ENCODE measurements at places on chromosomes 5 and 9.
A peak's percentile ranks its signal among the peaks of the same experiment; 100 is the strongest.

GRCh38 chr5:13403351-13403750 lies 541.1 kb downstream of the DNAH5 start:
- DNase-seq = no peak

- no peak for DNase-seq
Observed at GRCh38 chr5:169531631-169532030, 51.9 kb upstream of the SPDL1 start.

GRCh38 chr9:34363619-34364351 lies 12.9 kb downstream of the MYORG start:
- no peak for DNase-seq

GRCh38 chr5:10333154-10334006 lies 20.1 kb upstream of the MARCHF6 start:
- DNase-seq = no peak

DNA sequence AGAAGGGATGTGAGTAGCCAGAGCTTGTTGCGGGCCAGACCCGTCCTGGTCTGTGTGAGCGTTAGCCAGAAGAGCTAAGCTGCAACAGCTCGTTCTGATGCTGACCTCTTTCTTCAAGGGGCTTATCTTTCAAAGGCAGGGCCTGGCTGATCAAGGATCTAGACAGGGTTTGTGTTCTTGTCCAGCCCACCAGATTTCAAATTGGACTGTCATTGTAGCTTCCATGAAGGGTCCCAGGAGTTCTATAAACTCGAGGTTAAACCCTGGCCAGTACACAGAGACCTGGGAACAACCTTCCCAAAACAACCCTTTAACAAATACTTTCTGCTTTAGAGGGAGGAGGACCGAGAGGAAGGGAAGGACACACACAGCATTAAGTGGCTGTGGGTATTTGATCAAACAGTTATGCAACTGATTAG lies 153.0 kb upstream of the TUT7 start:
- DNase-seq = no peak

DNA sequence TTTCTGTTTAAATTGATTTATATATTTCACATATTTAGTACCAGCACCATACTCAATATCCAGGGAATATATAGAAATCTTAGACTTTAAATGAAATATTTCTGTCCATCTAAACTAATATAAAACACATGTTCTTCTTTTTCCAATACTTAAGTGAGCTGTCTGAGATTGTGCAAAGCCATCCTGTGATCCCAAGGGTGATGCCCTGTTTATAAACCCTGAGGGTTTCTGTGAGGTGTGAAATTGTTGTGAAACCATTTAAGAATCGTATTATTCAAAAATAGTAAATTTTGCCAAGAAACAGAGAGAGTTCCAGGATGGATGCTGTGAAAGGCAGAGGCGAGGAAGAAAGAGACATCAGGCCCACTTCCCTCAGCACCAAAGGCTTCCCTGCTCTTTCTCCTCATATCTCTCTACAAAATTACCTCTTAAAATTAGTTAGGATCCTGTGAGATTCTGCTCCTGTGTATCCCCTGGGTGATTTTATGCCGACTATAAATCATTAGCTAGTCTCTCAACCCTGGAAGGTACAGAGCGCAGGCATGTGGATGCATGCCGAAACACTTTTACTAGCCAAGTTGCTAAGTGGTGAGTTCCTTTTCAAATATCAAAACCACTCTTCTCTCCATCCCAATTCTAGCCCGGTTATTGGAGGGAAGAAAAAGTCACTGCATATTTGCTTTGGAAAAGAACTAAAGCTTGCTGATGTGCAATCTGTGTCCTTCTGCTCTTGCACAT lies 183.0 kb downstream of the GLIS3 start:
- DNase-seq = no peak

- DNase-seq = no peak
Observed at GRCh38 chr9:116928884-116929283, 241.8 kb downstream of the TRIM32 start.

GRCh38 chr9:88979791-88980190 lies 11.5 kb upstream of the S1PR3 start:
- DNase-seq = no peak

DNA sequence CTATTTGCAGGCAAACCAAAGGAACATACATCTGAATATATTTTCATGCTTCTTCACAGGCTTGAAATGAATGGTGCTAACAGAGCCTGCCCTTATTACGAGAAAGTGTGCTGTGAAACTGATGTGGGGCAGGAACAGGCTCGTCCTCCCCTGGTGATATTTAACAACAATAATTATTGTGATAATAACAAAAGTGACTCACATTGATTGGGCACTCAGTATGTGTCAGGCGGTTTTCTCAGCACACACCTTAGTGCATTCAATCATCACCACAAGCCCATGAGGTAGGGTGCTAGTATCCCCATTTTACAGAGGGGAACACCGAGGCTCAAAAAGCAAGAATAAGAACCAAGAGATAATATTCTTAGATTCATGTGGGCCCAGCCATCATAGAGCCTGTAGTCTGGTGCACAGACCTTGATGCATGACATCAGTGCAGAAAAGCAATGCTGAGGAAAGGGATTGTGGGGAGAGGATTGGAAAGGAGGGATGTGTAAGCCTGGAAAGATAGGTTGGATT lies 18.1 kb upstream of the BOD1 start:
- no peak for DNase-seq

GRCh38 chr9:22574740-22575139 lies 128.1 kb downstream of the DMRTA1 start:
- DNase-seq = no peak

GRCh38 chr5:144156767-144157171 lies 13.7 kb downstream of the YIPF5 start:
- no peak for DNase-seq

GRCh38 chr5:376799-377325 lies 55.3 kb downstream of the AHRR start:
- no peak for DNase-seq

GRCh38 chr9:121956808-121957207 lies 136.3 kb downstream of the TTLL11 start:
- DNase-seq = no peak

GRCh38 chr5:107698286-107698685 lies 27.5 kb upstream of the EFNA5 start:
- no peak for DNase-seq

- DNase-seq = no peak
Observed at GRCh38 chr5:51382521-51383130, 622 bp upstream of the ISL1 start.

DNA sequence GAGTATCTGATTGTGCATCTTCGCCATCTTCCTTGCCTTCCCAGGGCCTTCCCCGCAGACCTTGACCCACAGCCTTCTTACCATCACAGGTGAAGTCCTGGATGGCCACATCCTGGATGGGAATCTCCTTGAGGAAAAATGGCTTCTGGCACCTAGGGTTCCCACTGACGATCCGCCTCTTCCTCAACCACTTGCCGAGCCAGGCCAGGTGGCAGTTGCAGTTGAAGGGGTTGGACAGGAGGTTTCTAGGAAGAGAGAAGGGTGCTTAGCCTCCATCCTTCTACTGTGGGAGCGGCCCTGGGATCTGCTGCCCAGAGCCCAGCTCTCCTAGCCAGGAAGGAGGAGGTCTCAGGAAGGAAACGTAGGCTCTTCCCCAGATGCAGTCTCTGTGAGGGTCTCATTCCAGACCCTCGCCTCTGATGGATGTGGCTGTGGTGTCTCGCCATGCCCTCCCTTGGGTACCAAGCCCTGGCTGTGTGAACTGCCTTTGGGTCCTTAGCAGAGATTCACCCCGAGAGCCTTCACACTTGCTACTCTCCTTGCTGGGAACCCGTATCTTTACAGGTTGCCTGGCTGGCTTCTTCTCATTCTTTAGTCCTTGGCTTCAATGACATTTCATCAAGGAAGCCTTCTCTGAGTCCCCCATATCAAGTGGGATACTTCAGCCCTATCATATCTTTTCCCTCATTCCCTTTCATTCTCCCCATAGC lies 170.4 kb upstream of the PANK3 start:
- no peak for DNase-seq

DNA sequence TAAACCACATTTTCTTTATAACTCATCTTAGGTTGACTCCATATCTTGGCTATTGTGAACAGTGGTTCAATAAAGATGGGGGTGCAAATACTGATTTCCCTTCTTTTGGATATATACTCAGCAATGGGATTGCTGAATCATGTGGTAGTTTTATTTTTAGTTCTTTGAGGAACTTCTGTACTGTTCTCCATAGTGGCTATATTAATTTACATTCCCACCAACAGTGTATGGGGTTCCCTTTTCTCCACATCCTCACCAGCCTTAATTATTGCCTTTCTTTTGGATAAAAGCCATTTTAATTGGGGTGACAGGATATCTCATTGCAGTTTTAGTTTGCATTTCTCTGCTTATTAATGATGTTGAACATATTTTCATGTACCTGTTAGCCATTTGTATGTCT lies 107.7 kb upstream of the EQTN start:
- no peak for DNase-seq

- no peak for DNase-seq
Observed at GRCh38 chr5:40043916-40044315, 619.1 kb upstream of the DAB2 start.

DNA sequence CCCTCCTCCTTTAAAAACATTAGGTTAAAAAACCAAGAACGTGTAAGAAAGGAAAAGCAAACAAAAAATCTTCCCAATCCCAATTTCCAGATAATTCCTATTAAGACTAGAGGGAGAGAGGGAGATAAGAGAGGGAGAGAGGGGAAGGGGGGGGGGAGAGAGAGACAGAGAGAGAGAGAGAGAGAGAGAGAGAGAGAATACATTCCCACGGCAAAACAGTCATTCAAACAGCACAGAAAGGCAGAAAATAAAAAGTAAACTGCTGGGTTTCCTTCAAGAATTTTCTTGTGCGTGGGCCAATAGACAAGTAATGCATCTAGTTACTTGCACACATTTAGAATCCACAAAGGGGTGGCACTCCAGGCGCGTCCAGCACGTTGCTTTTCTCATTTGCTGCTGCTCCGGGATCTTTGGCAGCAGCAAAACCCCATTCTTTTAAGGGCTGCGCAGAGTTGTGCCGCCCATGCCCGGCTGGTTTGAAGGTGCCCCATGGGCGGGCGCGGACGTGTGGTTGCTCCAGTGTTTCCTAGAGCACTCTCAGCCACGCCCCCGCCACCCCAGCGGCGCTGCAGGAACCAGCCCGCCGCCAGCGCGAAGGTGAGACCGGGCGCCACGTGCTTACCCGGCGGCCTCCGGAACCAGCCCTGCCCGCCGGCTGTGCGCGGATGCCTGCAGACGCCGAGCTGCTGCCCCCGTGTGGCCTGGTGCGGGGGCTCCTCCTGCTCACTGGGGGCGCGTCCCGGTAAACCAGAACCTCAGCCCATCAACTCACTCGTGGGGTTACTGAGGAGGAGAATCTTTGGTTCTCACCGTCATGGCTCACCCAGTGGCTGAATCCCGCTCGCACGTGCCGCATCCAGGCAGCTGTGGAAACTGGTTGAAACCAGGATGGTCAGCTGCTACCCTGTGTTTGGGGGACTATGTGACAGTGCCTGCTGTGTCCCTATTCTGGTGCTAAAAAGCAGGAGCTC lies 44.6 kb downstream of the STC2 start:
- peak; percentile 60 for DNase-seq

GRCh38 chr5:95615164-95615467 lies 4.8 kb upstream of the GPR150 start:
- no peak for DNase-seq

DNA sequence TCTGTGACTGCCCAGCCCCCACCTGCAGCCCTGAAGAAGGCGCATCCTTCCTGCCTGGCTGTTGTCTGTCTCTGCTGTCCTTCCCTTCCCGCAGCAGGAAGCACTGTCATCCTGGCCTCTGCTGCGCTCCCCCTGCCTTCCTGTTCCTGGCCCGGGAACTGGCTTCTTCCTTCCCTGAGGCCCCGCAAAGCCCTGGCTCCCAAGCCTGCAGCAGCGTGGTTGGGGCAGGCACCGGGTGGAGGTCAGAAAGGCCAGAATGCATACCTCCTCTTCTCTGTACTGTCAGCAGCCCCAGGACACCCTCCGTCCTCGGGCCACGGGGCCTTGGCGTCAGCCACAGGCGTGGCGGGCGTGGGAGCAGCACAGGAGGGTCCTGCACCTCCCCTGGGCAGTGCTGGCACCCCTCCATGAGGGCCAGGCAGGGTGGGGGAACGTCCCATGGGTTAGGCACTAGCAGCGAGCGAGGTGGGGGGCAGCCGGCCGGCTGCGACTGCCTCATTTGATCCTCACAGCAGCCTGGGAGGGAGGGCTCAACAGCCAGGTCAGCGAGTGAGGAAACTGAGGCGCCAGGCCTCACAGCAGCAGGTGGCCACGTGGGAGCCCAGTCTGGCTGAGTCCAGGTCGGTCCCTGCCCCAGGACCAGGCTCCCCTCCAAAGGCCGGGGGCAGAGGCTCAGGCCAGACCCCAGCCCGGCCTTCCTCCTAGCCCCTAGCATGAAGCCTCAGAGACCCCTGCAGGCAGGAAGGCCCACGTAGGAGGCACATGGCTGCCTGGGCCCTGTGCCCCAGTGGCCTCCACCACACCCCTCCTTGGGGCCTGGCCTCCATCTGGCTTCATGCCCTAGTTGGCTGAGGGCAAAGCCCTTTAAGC lies 9.4 kb downstream of the FLT4 start:
- DNase-seq = no peak

- no peak for DNase-seq
Observed at GRCh38 chr5:59640411-59640810, 253.1 kb downstream of the PDE4D start.

DNA sequence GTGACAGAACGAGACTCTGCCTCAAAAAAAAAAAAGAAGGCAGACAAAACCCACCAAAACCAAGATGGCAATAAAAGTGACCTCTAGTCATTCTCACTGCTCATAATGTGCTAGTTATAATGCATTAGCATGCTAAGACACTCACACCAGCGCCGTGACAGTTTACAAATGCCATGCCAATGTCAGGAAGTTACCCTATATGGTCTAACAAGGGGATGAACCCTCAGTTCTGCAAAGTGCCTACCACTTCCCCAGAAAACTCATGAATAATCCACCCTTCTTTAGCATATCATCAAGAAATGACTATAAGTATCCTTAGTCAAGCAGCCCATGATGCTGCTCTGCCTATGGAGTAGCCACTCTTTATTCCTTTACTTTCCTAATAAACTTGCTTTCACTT lies 4.7 kb upstream of the BICD2 start:
- DNase-seq = no peak

GRCh38 chr5:119470851-119471451 lies 18.7 kb downstream of the HSD17B4 start:
- DNase-seq = no peak

GRCh38 chr9:4080921-4081895 lies 218.7 kb downstream of the GLIS3 start:
- no peak for DNase-seq
